Activated T-helper 1 cell treated with Interleukin-2 at 50 U/mL for 16 hours (primary cell): ENCODE measurements at places on chromosomes 3 and 15.

GRCh38 chr3:152444029-152444641 is 175.4 kb downstream of the MBNL1 start:
- no peak for DNase-seq

DNA sequence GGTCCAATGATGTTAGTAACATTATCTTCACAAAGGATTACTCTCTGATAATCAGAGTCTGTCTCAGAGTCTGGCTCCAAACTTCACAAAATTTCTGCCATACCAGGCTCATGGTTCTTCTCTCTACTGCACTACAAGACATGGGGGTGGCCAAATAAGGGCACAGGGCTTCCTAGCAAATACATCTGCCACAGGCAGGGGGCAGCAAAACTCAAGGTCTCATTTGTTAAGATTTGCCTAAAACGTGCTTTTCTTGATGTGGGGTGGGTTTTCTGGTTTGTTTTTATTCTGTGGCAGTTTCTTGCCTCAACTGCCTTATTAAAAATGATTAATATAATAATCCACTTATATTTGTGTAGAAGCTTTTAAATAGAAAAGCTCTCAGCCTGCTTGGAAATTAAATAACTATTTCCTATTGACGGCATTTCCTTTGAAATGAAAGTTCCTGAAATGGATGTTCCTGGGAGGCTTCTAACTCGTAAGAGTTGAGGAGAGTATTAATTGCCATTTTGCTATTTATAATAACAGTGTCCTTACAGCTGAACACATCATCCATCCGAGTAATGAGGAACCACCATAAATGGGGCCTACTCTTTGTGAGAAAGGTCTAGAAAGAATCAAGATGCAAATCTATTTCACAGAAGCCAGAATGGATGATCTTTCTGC is 53.8 kb downstream of the SST start:
- DNase-seq = peak; percentile 4

GRCh38 chr15:101122266-101122665 is 129.6 kb downstream of the CHSY1 start:
- no peak for DNase-seq

DNA sequence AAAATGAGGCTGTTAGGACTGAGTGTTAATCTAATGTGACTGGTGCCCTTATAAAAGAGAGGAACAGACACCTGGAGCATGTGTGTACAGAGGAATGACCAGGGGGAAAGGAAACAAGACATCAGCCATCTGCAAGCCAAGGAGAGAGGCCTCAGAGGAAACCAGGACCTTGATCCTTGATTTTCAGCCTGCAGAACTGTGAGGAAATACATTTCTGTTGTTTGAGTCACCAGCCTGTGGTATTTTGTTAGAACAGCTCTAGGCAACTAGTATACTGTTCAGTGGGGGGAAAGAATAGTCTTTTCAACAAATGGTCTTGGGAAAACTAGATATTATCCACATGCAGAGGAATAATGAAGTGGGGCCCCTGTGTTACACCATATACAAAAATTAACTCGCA is 80.6 kb downstream of the CCR1 start:
- DNase-seq = no peak

GRCh38 chr3:20154928-20155327 is 31.1 kb downstream of the SGO1 start:
- no peak for DNase-seq

DNA sequence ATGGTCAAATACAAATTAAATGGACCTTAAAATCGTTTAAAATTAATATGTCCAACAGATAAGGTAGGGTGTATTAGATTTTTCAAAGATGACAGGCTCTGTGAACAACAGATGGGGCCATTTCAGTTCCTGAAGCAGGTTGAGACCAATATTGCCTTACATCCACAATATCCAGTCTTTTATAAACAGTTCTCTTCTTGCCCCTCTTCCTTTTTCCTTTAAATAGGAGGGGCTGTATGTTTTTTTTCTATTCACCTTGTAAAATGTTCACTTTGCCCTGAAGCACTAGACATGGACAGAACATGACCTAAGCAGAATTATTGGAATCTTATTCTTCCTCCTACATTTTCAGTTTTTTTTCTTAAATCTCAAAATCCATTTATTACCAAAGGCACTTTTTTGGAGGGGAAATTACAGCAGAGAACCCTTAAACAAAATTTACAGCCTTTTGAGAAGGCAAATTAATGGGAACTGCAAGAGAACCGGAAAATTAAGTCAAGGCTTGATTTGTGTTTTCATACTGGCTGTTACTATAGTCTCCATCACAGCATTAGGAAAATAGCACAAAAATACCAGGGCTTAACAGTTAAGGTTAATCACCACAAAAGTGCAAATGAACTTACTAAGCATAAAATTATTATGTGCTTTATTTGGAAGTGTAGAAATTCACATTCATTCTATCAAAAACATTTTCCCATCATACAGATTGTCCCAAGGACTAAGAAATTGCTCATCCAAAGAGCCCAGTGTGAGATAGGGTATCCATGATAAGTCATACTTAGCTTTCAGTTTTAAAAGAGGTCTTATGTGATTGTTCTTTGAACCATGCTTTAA is 55.8 kb downstream of the CMSS1 start:
- no peak for DNase-seq
